AG20443 (cell line): ENCODE measurements at places on chromosomes 2 and 18.

- no peak for DNase-seq
These were observed 7.8 kb upstream of the NPAS2 start for GRCh38 chr2:100812116-100812515.

GRCh38 chr18:59478591-59478990, 119.5 kb upstream of the LMAN1 start:
- no peak for DNase-seq

- peak; percentile 93 for DNase-seq
These were observed at the start of gene CD302 for GRCh38 chr2:159797543-159798375. Gene CD302, minus strand, starts transcription at chr2:159798208. Its CDS starts 10 bp downstream, at chr2:159798198.

- DNase-seq, result no peak
These were observed 9.0 kb upstream of the MBP start for GRCh38 chr18:77141401-77142118.

- DNase-seq, result no peak
These were observed 1618.6 kb upstream of the CELF4 start for GRCh38 chr18:39184176-39184575.

- no peak for DNase-seq
These were observed 14.0 kb downstream of the ASPRV1 start for GRCh38 chr2:69947325-69947931.

GRCh38 chr18:45690975-45691815, 32.8 kb upstream of the SLC14A1 start:
- DNase-seq, result peak; percentile 84

DNA sequence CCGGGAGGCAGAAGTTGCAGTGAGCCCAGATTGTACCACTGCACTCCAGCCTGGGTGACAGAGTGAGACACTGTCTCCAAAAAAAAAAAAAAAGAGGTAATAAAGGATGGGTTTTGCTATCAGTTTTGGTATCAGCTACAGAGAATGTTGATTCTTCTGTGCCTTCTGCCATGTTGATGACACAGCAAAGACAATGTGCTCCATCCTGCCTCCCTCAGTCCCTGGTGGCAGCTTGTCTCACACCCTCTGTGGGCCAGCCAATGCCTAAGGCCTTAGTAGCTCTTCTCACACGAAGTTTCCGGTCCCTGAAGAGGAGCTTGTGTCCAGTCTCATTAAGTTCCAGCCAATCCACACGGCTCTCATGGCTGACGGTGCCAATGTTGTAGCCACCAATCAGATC, 17.6 kb downstream of the IFT172 start:
- DNase-seq, result no peak

DNA sequence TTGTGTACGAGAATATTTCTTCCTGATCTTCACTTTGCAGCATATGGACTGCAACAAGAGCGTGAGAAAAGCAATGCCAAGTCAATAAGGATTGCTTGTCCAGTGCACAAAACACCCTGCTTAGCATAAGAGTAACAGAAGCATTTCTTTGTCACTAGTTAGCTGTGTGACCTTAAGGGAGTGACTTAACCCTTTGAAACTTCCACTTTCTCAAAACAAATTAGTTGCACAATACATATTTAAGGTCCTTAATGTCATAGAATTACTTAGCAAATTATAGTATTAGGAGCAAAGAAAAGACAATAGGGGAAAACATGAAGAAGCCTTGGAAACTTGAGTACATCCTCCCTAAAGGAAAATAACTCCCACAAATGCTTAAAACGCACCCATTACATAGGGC, 230.1 kb downstream of the RNF152 start:
- DNase-seq, result no peak
